ENCODE measurements at places on chromosomes 1 and 21. TPM values are rescaled to one million over a fixed set of nuclear protein-coding genes. Genes with fewer than 3 reads are reported as not detected.

DNA sequence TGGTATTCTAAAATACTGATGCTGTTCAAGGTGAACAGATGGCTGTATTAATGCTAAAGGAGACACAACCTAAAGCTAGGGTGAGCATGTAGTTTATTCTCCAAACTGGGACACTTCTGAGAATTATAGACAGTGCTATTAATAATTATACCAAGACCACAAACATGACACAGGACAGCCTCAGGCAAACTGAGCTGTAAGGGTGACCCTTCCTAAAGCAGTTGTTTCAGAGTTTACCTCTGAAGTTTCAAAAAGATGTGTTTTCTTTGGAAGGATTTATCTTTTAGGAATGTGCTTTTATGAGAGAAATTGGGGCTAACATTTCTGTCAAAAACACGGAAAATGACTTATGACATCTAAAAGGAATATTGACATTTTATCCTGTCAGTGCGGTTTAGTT, 68.8 kb downstream of the RPS6KC1 start:
- no peak for DNase-seq
- no peak overlapping the region for H3K27ac ChIP-seq
- no peaks in the 10 kb centered on the region for H3K36me3 ChIP-seq
- no peaks in the 10 kb centered on the region for H3K27me3 ChIP-seq
- no peak overlapping the region for H3K4me3 ChIP-seq
- peaks cover 7% of the 10 kb centered on the region for H3K4me1 ChIP-seq

The WNT4 gene
- 2.2 TPM for polyA plus RNA-seq

- no peak overlapping the region for H3K27ac ChIP-seq
- DNase-seq, result no peak
- no peaks in the 10 kb centered on the region for H3K27me3 ChIP-seq
- no peak overlapping the region for H3K4me3 ChIP-seq
Observed at GRCh38 chr21:46368533-46369285, 44.8 kb downstream of the PCNT start.

DNA sequence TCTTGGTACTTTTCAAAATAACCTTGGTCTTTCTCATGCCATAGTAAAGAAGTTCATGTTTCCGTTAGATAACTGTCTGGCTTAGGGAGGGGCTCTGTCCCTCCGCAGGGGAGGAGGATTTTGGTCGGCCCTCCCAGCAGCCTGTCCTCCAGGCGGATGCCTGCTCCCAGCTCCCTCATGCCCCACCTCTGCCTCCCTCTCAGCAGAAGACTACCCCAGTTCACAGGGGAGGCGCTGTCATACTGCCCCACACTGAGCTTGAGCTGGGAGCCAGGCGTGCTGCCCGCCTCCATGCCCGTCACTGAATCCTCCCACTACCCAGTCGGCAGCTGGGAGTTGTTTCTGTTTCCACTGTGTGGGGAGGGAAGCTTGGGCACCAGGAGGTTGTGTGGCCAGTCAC, 127.3 kb downstream of the CAMTA1 start:
- DNase-seq, result no peak
- no peaks in the 10 kb centered on the region for H3K36me3 ChIP-seq
- peaks cover 4% of the 10 kb centered on the region for H3K27me3 ChIP-seq
- H3K4me3 ChIP-seq, result no peak overlapping the region
- no peak overlapping the region for H3K27ac ChIP-seq
- H3K4me1 ChIP-seq, result no peaks in the 10 kb centered on the region

GRCh38 chr1:24018611-24019580, 38.8 kb upstream of the SRSF10 start:
- no peaks in the 10 kb centered on the region for H3K27me3 ChIP-seq
- H3K27ac ChIP-seq, result peak overlapping the region; percentile 96
- peak; percentile 98 for DNase-seq
- no peaks in the 10 kb centered on the region for H3K36me3 ChIP-seq
- no peak overlapping the region for H3K4me3 ChIP-seq

DNA sequence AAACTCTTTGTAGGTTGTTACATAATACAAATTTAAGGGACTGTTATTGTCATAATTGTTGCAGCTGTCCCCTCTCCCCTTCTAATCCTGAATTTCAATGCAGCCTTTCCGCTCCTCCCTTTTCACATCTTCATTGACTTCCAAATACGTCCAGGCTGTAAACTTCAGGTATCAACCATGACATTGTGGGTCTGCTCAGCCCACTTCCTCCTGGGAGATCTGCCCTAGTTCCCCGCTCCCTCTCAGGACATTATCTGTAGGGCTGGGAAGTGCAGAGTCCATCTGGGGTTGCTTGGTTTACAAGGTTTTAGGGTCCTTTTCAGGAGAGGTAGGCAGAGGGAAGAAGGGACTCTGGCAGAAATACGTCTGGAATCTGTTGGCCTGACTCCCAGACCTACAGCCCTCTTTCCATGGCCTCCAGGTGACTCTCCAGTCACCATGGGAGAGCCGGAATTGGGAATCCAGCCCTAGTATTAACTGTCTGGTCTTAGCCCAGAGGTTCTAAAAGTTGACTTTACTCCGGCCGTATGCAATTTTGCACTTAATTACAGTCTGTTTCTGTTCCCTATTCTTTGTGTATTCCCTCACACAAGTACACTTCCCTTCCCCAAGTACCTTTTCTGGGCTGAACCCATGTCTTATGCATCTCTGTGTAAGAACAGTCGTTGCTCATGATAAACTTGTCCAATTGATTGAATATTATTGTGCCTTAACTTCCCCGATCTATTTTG, 4.7 kb upstream of the DENND2D start:
- peak overlapping the region; percentile 86 for H3K27ac ChIP-seq
- no peaks in the 10 kb centered on the region for H3K36me3 ChIP-seq
- peak; percentile 75 for DNase-seq
- H3K4me3 ChIP-seq, result no peak overlapping the region

The OR2T29 gene
- not detected for polyA plus RNA-seq
